ENCODE measurements at places on chromosomes 11 and 22.

GRCh38 chr11:21254790-21255189 is 585.4 kb downstream of the NELL1 start:
- DNase-seq, result no peak

GRCh38 chr11:84420271-84420670 is 1134.1 kb upstream of the CCDC90B start:
- no peak for DNase-seq

- no peak for DNase-seq
Observed at GRCh38 chr11:116595305-116595880, 177.4 kb downstream of the BUD13 start.

DNA sequence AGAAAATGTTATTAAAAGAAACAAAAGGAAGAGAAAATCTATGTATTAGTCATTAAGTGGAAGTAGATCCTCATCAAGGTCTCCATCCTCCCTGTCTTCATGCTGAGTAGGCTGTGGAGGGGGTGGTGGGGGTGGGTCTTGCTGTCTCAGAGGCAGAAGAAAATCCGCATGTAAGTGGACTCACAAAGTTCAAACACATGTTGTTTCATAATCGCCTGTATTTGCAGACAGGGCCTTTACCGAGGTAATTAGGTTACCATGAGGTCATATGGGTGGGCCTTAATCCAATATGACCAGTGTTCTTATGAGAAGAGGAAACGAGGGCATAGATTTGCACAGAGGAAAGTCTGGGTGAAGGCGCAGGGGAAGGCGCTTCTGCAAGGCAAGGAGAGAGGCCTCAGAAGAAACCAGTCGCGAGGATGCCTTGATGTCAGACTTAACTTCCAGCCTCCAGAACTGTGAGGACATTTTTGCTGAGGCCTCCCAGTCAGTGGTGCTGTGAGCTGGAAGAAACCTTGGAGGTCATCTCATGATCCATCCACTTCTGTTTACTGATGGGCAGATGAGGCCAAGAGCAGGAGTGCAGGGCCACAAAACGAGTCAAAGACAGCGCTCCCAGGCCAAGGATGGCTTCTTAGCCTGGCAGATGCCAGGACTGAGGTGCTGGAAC is 49.3 kb upstream of the THY1 start:
- DNase-seq, result no peak

- peak; percentile 34 for DNase-seq
Observed at GRCh38 chr22:24134090-24134846, 47.0 kb upstream of the SUSD2 start.

GRCh38 chr11:120142441-120143100 is 4.7 kb upstream of the TRIM29 start:
- DNase-seq, result no peak

GRCh38 chr11:8249482-8249881 is 14.2 kb downstream of the LMO1 start:
- no peak for DNase-seq

GRCh38 chr11:124793466-124794278 is 6.5 kb downstream of the MSANTD2 start:
- DNase-seq, result peak; percentile 66

GRCh38 chr11:31957674-31958073 is 133.2 kb upstream of the RCN1 start:
- DNase-seq, result no peak

- no peak for DNase-seq
Observed at GRCh38 chr11:95682552-95682951, 107.0 kb downstream of the FAM76B start.

DNA sequence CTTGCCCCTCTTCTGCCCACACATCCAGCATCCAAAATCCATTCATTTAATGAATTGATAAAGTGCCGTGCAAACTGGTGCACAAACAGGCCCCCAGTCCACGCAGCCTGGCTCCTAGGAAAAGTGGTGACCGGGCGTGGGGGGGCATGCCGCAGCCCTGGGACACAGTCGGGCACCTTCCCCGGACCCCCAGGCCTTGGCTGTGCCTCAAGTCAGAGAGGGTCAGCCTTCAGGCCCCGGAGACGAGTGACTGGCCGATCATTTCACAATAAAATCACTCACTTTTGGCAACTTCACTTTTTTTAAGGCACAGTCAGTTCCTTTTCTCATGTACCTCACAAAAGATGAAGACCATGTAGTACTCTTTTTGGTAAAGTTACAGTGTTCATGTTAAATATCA is 8.0 kb downstream of the CDPF1 start:
- no peak for DNase-seq

- DNase-seq, result peak; percentile 92
Observed at GRCh38 chr11:130002352-130002845, at the start of gene PRDM10. TSS of gene PRDM10 (minus strand) at chr11:130002835. CDS start at chr11:129960964, 41,871 bp downstream.

DNA sequence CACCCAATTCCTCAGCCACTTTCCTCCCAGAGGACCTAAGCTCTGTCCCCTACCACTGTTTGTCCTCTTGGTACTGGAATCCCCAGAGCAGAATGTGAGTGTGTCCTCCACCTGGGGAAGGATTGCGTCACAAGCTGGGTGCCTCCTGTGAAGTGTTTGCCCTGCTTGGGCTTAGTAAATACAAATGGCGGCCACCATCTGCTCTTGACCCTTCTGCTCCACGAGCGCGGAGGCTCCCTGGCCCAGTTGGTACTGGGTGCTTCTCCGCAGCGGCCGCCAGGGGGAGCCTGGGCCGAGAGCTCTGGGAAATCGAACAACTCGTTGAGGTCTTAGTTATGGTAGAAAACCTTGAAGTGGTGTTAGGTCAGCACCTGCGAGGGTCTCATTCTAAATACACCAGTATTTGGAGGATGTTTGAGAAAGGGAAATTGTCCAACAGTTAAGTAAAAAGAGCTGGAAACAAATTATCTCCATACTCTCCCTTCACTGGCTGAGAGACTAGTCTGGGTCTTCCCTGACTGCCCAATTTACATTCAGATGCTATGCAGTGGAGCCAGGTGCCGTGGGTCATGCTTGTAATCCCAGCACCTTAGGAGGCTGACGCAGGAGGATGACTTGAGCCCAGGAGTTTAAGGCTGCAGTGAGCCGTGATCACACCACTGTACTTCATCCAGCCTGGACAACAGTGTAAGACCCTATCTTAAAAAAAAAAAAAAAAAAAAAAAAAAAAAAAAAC is 74.6 kb upstream of the TEAD1 start:
- DNase-seq, result peak; percentile 33

DNA sequence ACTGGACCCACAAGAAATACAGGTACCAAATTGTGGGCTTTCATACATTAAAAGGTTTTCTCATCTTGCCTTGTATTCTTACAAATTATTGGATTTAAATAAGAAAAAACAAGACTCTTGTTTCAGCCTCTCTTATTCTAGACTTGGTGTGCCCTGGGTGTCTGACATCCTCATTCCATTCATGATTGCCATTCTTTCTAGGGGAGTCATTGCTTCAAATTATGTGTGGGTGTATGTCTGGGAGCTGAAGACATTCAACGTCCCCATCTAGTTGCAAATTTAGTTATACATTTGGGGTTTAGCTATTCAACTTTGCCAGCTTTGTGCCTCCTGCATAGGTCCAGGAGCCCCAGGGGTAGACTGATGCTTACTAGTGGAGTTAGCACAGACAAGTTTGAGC is 18.1 kb downstream of the MAML2 start:
- no peak for DNase-seq

DNA sequence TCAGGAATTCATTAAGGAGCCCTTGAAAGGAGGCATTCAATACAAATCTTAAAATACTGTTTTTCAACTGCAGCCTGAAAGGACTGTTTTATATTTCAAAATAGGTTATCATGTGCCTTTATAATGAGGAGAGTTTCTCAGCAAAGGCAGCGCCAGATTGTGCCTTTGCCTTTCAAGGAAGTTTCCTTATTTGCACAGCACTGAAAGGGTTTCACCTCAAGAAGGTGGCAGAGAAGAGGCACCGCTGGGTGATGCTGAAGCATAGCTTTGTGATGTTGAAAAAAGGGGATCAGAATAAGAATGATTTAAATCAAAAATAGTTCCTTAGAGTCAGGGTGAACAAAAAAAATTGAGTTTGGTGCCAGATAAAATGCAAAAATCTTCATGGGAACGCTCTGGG is 601.0 kb upstream of the KIRREL3 start:
- no peak for DNase-seq

- peak; percentile 60 for DNase-seq
Observed at GRCh38 chr22:19407649-19408606, 23.6 kb downstream of the HIRA start.
